Activated naive CD8-positive, alpha-beta T cell treated with anti-CD3 and anti-CD28 coated beads, Interleukin-2, amount 50 U/mL, for 24 hours (primary cell): ENCODE measurements at places on chromosomes 7 and 10.

DNA sequence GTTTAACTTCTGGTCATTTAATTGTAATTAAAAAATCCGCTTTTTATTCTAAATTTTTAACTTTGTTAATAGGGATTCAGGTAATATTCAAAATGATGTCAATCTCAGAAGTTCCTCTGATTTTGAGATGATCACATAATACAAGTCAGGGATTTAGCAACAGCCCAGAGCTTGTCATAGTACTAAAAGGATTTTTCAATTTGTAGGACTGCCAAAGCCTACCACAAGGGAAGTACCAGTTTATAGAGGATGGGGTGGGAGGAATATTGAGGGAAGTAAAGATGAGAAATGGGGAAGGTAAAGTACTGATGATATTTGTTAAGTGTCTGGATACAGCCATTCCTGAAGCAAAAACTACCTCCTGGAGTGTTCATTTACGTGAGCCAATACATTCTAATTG, 278.2 kb upstream of the TEX47 start:
- DNase-seq, result no peak

- no peak for DNase-seq
Observed at GRCh38 chr10:130065251-130065650, 45.4 kb downstream of the C10orf143 start.

DNA sequence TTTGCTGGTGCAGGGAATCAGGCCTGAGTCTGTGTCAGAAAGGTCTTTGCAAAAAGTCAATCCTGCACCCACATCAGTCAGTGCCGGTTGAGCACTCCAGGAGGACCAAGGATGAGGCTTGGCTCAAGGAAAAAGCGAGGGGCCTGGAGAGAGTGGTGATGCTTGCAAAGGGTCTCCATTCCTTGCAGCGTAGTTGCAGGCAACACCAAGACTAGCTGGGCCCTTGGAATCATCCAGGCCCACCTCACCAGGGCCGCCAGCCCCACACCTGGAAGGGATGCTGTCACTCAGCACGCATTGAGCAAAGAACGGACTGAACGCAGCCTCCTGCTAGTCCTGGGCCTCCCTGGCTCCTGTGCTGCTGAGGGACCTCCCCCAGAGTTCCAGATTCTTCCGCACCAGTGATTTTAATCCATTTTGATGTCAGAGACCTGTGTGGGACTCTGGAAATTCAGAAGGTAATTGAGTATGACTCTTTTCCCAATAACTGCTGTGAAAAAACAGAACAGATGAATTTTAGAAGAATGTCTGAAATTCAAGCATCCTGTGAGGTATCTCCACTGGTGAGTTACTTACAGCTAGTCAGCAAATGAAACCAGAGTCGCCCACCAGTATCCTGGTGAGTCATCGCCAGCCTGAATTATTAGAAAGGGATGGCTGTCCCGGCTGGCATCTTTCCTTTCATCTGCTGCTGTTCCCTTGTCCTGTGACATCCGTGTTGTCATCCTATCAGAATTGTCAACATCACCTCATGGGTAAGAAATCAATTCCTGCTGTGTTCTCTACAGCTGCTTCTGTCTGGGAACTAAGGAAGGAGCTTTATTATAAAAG, 150.8 kb upstream of the NPS start:
- DNase-seq, result no peak

DNA sequence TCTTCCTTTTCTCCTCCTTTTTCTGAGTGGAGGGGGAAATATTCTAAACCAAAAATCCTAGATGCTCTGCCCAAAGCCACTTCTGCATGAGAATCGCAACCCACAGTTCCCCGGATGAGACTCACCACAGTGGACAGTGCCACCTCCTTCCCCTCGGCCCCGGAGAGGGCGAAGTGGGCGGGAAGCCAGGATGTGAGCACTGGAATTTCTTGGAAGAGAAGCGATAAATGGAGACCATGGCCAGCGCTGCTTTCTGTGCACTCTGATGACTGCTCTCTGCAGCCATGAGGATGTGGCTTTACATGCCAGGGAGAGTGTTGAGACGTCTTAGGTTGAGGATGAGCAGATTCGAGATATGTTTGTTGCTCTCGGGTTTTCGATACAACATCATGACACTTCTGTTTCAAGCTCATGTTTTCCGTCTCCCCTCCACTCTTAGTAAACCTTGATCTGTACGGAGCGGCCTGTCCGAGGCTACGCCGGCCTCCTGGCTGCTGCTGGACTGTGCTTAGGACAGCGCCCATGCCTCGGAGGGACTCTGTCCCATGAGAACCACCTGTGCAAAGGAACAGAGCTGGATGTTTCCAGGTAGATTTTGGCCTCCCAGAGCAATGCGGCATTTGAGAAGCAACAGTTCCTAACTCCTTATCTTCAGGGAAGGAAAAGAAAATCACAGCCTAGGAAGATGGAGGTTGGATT, 414.6 kb upstream of the FOXK1 start:
- DNase-seq, result no peak

DNA sequence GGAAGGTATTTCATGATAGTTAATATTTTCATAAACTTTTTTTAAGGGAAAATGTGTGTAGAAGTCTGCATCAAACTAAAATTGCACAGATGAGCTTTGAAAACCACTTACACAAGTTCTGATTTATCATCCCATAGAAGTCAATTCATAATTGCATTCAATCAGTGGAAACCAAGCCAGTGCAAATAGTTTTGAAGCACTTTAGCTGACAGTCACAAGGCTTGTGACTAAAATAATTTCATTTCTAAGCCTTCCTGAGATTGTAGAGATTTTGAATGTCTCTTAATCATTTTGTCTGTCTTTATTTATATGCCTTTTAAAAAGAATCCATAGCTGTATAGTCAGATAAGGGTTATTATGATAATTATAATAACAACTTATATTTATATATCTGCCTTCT, 41.4 kb downstream of the EXOC4 start:
- no peak for DNase-seq

GRCh38 chr10:11262494-11263345, 245.0 kb downstream of the CELF2 start:
- no peak for DNase-seq

DNA sequence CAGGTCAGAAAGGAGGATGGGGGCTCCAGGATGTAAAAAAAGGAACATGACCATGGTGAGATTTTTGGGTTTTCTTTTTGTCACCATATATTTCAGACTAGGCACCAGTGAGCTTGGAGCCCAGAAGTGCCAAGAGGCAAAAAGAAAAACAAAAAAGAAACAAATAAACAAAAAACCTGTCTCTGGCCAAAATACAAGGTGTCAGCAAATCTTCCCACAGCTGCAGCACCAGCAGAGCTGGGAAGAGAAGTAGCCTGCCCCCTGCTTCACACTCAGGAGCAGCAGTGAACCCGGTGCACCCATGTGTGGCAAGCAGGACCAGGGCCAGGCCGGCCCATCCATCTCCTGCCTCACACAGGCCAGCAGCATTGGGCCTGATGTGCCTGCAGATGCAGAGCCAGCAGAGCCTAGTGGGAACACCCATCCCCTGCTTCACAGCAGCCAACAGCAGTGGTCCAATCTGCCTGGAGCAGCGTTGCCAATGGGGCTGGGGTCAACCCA, 34.7 kb upstream of the C10orf71 start:
- no peak for DNase-seq

DNA sequence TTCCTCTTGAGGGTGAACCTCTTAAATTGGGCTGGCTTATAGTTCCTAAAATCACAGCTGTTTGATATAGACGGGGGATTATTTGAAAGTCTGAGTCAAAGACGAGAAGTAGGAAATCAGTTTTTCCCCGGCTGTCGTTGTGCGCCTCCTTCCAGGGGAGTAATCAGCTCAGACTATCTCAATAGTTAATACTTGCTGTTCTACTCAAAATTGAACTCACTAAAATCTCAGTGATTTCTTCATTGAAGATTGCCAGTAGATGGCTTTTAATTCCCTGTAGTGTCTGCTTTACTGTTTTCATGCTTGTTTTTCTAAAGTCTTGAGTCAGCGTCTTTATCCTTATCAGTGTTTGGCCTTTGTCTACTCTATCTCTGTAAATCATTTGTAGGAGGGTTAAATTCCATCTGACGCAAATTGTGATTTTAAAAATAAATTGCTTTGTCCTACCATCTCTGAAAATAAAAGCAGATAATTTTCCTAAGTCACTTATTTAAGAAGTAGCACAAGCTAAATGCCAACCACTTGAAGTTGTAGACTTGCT, 47.3 kb downstream of the CNNM2 start:
- DNase-seq, result no peak

- DNase-seq, result no peak
Observed at GRCh38 chr7:80095545-80095944, 39.1 kb upstream of the GNAI1 start.

DNA sequence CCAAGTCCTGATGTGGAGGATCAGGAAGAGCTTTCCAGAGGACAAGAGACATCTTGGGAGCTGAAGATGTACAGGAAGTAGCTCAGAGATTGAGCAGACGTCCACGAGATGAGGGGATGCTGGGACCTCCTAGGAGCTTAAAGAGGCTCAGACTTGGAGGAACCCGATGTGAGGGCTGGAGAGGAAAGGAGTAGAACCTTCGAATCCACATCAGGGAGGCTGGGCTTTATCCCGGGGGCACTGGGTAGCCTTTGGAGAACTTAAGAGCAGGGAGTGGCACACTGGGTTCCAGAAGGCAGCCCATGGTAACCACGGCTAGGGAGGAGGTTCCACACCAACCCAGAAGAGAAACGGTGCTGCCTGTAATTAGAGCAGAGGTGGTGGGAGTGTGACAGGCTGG, 10.8 kb downstream of the PRKCQ start:
- no peak for DNase-seq

- no peak for DNase-seq
Observed at GRCh38 chr7:45188736-45189135, 31.1 kb downstream of the RAMP3 start.

- DNase-seq, result peak; percentile 46
Observed at GRCh38 chr10:130300608-130301020, 164.4 kb downstream of the GLRX3 start.

DNA sequence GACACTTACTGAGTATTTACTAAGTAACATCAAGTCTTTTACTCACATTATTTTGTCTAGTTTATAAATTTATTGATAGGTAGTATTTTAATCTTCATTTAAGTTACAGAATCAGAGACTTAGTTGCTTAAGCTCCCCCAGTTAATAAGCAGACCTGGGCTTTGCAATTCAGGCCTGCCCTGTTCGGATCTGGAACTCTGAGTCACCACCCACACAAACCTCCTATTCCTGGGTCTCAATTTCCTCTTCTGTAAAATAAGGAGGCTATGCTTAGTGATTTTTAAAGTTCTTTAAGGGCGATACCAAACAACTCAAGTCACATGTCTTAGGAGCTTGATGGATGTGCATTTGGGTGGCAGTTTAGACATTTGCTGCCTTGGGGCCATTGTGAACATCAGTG, 3.5 kb upstream of the MGAM start:
- DNase-seq, result no peak

DNA sequence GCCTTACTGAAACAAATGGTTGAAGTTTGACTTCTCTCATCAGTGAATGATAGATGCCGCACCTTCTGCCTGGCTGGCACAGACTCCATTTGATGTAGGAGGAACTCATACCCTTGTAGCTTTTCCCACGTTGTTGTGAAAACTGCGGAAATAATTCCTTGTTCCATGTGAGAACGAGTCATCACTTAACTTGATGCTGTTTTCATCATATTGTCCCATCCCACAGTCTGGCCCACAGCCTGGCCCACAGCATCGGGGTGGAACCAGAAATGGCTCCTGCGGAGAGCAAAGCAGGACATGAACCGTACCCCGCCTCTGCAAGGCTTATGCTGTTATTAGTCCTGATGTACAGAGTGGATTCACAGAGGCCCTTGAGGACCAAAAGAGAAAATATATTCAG, 587.0 kb downstream of the SDK1 start:
- no peak for DNase-seq

DNA sequence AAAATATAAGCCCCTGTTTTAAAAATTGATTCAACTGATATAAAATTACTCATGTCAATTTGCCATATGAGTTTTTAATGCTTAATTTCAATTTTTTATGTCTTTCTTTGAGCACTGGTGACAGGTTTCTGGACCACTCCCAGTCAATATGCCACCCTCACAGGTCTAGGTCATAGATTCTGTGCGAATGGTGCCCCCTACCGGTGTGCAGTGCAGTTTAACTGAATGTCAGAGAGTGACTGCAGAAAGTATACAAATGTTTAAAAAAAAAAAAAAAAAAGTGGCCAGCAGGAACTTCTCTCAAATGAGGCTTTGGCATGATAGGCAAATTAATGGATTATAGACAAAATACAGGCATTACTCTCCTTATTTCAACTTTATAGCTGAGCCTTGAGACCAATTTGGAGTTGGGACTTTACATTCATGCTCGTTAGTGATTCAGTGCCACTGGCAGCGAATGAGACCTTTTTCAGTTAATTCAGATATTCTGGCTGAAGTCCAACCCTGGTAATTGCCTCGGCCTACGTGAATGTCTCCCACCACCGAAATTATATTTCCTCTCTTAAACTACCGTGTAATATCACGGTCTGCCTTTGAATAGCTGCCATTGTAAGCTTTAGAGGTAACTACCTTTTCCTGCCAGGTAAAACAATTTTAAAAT, 427.6 kb downstream of the PHTF2 start:
- DNase-seq, result peak; percentile 34

- no peak for DNase-seq
Observed at GRCh38 chr10:85665681-85666080, 700.9 kb downstream of the GRID1 start.

DNA sequence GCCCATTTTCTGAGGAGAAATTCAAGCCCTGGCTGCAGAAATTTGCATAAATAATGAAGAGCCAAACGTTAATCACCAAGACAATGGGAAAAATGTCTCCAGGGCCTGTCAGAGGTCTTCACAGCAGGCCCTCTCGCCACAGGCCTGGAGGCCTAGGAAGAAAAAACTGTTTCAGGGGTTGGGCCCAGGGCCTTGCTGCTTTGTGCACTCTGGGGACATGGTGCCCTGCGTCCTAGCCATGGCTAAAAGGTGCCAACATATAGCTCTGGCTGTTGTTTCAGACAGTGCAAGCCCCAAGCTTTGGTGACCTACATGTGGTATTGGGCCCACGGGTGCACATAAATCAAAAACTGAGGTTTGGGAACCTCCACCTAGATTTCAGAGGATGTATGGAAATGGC, 8.0 kb downstream of the HPS1 start:
- DNase-seq, result no peak

GRCh38 chr7:43309706-43310022, 197.2 kb downstream of the HECW1 start:
- no peak for DNase-seq

- DNase-seq, result no peak
Observed at GRCh38 chr7:114956702-114957101, 34.8 kb downstream of the MDFIC start.

DNA sequence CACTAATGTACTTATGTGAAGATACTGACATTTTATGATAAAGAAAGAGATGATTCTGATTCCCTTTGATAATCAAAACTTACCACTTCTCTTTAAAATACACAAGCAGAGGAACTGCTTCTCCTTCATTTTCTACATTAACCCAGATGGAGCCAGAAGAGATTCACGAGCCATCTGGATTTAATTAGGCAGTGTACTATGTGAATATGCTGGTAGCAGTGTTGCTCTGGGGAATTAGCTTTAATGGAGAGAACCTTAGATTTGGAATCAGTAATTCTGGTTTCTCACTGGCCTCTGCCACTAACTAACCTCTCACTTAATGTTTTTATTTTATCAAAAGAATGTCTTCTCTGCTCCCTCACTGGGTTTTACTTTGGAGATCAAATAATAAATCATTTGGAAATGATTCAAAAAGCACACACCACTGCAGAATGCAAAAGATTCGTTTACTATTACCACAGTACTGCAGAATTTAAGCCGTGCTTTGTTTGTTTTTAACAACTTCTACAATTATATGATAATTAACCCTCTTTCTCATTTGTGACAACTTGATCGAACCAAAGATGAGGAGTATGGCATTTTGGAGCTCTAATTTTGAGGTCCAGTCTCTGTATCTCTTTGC, 77.5 kb upstream of the PHYHIPL start:
- DNase-seq, result no peak
